ENCODE measurements at places on chromosomes 7 and 10.

DNA sequence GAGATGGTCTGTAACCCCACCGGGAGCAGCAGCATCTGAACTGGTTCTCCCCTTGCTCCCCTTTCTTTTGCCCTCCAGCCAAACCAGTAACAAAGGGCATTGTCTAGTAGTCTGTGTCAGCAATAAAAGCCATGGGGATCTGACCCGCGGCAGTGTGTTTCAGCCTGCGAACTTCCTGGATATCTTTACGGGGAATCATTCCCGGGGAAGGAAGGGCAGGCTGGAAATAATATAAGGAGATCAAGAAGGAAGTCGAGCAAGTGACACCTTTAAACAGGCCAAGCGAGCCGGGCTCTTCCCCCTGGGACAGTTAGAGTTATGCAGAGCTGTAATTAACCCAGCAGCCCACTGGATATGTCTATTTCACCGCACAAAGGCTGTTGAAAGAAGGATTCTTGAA lies 661.2 kb upstream of the GALNT17 start:
- no peak for DNase-seq

GRCh38 chr7:92944633-92945032 lies 108.3 kb upstream of the CDK6 start:
- no peak for DNase-seq

DNA sequence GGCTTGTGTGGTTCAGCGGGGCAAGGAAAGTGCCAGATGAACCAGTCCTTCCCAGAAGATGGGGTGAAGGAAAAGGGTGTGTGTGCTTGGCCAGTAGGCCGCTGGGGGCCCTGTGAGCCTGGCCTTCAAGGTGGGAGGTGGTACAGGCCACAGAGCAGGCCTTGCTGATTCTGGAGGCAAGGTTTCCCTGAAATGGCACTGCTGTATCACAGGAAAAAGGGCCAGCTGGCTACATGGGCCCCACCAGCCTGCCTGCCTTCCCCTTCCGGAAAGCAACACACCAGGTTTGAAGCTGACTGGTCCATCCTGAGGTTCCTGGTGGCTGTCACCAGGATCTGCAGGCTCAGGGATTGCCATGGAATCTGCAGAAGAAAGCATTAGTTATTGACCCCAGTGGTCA lies 12.5 kb downstream of the MMRN2 start:
- DNase-seq = no peak

DNA sequence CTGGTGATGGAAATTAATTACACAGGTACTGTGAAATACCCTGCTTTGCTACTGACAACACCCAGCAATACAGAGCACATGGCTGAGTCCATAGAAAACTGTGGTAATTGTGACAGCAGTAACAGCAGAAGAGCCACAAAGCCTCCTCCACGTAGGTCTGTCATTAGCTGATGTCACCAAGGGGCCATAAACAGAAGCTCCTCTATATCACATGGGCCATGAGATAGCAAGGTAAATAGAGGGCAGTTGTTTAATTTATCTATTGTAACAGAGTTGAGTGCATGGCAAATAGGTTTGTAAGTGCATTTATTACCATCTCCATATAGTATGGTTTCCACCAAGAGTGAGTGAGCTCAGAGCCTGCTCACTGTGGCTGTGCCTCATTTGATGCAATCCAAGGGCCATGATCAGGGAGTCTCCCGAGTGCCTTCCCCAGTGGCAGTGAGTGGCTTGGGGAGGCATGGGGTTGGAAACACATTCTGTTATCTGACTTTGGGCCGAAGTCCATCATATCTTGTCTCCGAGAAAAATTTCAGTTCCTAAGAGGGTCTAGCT lies 281.2 kb downstream of the SKAP2 start:
- no peak for DNase-seq

DNA sequence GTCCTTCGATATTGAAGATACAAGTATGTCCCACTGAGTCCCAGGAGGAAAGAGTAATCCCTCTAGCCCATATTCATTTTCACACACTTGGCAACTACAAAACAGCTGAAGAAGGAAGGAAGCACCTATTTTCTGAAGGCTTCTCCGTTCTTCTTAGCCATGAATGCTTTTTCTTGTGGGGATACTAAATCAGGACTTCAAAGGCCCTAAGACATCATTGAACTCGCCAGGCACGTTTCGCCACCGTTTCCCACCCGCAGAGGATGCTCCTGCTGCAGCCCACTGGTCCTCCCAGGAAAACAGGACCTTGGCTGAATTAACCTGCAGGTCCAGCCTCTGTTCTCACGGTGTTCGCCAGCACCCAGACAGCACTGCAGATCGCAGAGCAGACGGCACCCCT lies 561.5 kb downstream of the DNAJB6 start:
- DNase-seq = no peak

GRCh38 chr7:108016841-108017775 lies 14.1 kb upstream of the LAMB1 start:
- no peak for DNase-seq

GRCh38 chr7:130515315-130516040 lies 23.6 kb downstream of the MEST start:
- DNase-seq = no peak

DNA sequence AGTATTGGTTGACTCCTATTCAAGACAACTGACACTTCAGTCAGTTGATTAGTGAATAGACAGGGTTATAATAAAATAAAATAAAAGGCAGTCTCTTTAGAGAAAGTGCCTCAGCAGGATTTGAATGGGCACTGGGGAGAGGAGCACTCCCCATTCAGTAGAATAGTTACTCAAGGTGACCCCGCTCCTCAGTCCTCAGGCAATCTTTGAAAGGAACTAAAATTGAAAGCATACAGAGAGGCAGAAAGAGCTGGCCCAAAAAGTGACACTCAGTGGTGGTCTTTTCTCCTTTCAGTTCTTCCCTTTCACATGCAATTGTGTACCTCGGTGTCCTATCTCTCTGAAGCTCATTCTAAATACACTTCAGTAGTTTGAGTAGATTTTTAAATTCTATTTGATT lies 47.4 kb upstream of the MACC1 start:
- DNase-seq = no peak

- peak; percentile 21 for DNase-seq
Observed at GRCh38 chr10:26869528-26869927, 8.8 kb upstream of the ABI1 start.

DNA sequence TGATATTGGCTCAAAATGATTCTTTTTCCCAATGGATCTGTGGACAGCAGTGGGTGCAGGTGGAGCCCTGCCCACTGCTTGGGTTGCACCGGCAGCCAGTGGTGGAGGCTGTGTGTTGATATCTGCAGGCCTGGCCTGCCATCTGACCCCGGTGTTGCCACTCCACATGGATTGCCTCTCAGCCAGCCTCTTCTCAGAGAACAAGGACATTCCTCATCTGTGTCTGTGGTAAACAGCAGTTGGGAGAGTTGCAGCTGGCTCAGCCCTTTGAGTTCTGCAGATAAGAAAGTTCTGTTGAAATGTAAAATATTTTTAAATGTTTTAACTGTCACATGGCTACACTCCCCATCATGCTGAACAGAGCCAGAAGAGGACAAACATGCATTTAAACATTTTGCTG lies 374.9 kb upstream of the CELF2 start:
- no peak for DNase-seq

- DNase-seq = no peak
Observed at GRCh38 chr7:121796936-121797656, 75.9 kb upstream of the PTPRZ1 start.

GRCh38 chr7:95229301-95229700 lies 95.0 kb downstream of the PON1 start:
- no peak for DNase-seq
